Large intestine (tissue), 12 donors: ENCODE measurements at places on chromosomes 11 and 22.
A peak's percentile ranks its signal among the peaks of the same experiment; 100 is the strongest.

DNA sequence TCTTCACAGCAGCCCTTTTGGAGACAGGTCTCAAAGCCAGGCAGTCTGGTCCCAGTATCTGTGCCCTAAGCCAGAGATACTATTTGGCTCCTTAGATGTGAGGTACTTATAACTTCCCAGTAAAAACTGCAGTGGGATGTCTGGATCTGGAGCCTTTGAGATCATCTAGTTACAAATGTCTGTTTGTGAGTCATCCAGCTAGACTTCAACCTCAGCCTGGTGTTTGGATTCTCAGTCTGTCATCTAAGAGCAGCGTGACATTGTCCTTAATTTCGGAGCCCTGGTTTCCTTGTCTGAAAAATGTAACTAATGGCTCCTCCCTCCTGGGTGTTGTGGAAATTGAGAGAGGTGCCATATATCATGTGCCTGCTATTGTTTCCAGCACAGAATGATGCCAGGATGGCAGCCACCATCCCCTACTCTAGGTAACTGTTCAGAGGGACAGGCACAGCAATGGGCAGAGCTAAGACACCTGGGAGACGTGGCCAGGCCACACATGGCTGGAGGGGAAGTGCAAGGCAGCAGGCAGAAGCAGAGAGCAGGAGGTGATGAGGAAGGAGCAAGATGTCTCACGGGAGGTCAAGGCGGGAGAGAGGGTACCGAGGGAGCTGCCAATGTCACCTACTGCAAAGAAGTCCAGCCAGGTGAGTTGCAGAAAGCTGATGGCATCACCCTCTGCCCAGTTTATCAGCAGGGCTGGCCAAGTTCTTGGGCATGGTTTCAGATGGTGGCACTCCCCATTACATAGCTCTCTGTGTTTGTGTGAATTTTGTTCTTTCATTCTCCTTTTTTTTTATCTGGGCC is 20.6 kb upstream of the ST3GAL4 start:
- no peak for DNase-seq

GRCh38 chr11:16861862-16862261 is 123.4 kb downstream of the C11orf58 start:
- no peak for DNase-seq

GRCh38 chr22:30214703-30215407 is 31.7 kb downstream of the LIF start:
- DNase-seq: no peak

DNA sequence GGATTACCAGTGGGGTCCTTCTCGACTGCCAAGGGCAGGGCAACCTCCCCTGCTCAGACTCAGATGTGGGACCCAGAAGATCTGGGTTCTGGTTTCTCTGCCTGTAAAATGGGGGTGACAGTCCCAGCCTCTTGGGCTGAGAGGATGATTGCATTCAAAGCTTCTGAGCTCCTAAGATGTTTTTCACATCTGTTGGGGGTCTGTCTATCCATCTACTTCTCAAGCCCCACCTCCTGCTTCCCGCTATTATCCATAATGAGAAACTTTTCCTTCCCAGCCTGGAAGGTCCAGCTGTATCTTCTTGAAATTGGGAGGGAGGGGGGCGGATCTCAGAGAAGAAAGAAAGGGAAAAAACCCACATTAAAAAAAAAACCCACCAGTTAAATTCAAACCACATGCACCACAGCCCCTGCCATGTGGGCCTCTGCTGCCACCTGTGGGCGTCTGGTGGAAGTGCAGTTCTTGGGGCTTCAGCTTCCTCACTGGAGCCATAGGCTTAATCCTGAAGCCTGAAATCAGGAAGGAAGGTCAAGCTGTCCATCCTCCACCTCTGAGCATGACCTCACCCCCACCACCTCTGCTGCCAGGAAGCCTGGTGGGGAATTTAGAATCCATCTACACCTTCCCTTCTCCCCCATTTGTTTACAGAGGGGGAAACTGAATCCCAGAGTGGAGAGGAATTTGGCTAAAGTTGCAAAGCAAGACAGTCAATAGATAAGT is 27.3 kb downstream of the ARHGEF17 start:
- peak; percentile 78 for DNase-seq

DNA sequence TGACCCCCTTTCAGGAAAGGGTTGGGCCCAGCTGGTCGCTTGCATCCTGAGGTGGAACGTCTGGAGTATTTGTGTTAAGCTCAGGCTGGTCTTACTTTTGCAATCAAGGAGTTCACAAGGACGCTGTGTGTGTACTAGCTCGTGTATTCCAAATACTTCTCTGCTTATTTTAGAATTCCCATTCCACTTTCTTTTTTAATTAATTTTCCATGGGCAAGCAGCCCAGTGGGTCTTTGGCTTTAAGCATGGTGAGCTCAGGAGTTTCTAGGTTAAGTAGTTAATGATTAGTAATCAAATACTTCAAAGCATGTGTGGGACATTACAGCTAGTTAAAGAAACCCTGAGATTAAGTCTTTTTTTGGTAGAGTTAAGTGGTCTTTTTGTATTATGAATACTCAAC is 68.6 kb downstream of the CSNK2A3 start:
- no peak for DNase-seq

GRCh38 chr11:27627979-27628378 is 72.3 kb downstream of the BDNF start:
- DNase-seq: no peak

DNA sequence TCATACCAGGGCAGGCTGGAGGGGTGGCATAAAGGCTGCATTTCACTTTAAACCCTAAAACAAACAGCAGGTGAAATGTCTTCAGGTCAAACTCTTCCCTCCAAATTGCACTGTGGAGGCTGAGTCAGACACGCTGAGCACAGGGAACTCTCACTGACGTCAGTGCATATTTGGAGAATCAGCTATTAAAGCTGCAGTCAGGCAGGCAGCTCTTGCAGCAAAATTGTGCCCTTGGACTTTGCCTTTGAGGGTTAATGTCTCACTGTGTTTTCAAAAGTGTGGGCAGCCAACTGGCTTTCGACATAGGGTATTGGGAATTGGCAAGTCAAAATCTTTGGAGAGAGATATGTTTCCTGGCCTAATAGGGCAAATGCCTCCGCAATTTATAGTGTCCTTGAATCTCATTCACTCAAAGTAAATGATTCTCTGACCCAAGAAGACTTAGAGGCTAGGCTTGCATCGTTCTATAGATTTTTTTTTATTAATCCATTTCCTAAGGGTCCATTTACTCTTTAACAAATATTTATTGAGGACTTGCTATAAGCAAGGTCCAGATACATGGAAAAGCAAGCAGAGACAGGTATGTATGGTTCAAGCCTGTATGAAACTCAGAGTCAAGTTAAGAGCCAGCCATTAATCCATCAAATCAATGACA is 27.7 kb upstream of the SMCO4 start:
- DNase-seq: peak; percentile 86

DNA sequence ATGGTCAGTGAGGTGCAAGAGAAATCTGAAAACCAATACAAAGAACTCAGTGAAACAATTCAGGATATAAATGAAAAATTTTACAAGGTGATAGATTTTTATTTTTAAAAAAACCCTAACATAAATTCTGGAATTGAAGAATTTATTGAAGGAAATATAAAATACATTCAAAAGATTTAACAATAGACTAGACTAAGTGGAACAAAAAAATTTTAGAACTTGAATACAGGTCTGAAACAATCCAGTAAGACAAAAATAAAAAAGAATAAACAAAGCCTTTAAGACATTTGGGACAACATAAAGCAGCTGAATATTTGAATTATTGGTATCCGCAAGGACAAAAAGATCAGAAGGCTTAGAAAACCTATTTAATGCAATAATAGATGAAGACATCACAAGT is 8.7 kb downstream of the SPA17 start:
- DNase-seq: no peak

DNA sequence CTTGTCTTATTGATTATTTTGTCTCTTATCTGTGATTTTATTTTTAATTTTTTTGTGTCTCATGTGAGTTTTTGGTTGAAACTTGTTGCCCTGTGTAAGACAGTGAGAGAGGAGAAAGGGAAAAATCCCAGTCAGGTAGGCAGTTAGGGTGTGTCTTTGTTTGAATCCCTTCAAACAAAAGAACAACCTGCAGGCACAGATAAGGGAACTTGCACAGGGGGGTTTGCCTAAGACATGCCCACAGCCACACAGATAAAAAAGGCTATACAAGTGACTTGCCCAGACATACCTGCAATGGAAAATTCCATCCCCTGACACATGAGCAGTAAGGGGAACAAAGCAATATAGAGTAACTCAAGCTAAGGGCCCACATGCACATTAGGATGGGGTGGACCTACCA is 127.8 kb upstream of the PLET1 start:
- no peak for DNase-seq
